Stimulated activated CD8-positive, alpha-beta memory T cell treated with anti-CD3 and anti-CD28 coated beads, Interleukin-2, amount 100 ng/mL, for 1 hour (primary cell): ENCODE measurements at places on chromosomes 3 and 15.

DNA sequence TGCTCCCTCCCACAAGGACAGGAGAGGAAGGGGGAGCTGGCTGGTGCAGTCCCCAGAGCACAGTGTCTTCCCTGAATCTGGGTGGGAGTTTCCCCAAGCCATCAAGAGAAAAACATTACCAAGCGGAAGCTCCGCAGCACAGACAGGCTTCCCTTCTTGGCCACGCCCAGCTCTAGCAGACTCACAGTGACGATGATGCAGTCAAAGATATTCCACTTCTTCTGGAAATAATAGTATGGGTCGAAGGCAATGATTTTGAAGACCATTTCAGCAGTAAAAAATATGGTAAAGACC is 76.7 kb downstream of the SCN10A start:
- no peak for DNase-seq

DNA sequence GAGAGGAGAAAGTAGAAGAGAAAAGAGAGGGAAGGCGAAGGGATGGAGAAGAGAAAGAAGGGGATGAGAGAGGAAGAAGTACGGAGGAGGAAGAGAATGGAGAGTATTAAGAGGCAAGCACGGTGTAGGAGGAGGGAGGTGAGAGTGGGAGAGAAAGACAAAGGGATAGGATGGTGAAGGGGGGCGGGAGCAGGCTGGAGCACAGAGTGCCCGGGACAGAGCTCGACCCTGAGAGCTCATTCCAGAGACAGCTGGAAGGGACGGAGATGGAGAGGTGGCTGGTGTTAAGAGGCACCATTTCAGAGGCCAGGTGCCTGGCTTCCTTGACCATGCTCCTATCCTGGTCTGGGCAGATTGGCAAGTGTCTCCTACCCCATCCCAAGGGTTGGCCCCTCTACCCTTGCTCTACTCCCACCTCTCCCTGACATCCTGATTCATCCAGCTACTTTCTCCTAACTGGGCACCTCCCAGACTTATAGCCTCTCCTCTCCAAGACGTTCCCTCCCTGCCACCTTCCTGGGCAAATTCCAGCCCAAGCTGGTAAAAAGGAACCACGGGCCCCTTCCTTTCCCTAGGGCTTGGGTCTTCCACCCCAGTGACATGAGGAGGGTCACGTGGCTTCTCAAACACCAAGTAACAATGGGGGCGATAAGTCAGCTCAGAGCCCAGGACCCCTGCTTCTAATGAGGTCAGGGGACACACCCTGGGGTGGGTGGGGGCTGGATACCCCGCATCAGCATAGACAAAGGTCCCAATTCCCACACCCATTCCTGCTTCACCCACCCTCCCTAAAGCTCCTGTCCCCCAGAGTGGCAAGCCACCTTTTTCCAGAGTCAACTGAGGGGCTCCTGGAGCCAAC is 1.1 kb downstream of the CLCN2 start:
- DNase-seq = no peak

DNA sequence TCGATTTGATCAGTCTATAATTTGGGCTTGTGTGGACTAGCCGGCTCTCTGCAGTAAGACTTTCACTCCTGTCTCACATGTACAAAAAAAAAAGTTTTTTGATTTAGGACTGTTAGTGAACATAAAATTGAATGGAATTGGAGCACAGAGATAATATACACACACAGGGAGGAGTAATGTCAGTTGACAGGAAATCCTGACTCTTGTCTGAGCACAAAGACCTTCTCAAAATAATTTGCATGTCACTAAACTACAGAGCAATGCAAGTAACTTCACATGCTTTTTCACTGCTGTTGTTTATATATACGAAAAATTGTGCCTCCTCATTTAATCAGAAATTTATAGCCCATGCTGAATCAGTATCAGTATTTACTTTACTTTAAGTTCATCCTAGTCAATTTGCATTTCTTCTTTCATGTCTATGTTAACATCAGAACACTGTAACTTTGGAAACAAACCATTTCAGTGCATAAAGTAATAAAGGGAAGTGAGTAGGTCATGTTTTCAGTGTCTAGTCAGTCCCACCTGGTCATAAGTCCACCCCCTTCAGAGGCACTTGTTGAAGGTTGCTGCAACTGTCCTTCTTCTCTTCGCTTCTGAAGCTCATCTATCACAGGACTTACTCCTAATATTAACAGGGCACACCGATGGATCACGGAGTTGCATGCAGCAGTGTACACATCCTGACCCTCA is 115.8 kb downstream of the FBXL22 start:
- DNase-seq = no peak

GRCh38 chr3:50459785-50460184 is 43.6 kb downstream of the CACNA2D2 start:
- DNase-seq = no peak

DNA sequence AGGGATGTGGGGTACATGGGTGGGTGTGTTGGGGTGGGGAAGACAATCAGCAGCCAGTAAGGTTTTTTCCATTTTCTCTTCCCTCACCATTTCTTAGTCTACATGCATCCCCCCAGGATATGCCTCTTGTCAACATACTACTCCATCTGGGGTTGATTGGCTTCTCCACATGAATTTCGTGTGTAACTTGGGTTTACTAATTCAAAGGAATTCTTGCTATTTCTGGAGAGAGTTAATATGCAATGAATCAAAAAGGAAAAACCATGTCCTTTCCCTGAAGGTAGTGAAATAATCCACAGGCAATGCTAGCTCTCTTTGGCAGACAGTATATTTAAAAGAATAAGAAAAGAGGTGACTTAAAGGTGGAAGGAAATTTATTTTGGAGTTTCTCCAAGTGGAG is 198.4 kb downstream of the EBLN2 start:
- DNase-seq = no peak

GRCh38 chr3:133441867-133442270 is 42.0 kb downstream of the BFSP2 start:
- DNase-seq = no peak

GRCh38 chr3:183619624-183620251 is 15.7 kb upstream of the KLHL24 start:
- DNase-seq = no peak

DNA sequence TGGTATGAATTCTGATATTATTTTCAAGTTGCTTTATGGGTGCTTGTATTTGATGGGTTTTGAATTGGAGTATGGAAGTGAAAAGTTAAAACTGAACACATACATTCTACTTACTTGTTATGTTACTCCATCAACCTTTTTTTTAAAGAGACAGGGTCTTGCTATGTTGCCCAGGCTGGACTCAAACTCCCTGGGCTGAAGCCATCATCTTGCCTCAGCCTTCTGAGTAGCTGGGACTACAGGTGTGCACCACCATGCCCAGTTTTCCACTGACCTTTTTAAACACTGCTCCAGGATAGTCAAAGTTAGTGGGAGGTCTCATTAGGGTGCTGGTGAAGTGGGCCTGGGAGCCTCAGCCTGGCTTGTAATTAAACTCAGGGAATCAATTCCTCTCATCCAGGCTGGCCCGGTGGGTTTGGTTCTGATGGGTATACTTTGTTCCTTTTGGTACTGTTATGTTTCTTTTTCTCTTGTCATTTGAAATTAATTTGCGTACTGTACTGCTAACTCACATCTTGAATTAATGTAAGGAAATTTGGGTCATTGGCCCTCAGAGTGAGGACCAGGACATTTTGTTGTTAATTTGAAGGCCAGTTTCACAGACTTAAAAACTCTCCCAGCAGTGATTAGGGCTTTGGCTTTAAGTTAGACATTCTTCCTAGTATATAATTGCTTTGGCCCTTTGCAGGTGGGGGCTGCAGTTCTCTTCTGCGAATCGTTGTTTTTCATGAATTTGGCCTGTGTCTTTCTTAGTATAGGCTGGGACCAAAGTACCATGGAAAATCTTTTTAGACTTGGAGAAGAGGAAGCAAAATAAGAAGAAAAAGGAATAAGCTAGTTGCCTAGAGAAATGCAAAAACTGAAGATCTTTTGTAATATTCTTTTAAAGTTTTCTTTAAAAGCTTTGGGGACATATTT is 66.9 kb downstream of the FNDC3B start:
- DNase-seq = no peak

GRCh38 chr15:85690561-85691231 is 104.0 kb downstream of the KLHL25 start:
- DNase-seq = no peak

DNA sequence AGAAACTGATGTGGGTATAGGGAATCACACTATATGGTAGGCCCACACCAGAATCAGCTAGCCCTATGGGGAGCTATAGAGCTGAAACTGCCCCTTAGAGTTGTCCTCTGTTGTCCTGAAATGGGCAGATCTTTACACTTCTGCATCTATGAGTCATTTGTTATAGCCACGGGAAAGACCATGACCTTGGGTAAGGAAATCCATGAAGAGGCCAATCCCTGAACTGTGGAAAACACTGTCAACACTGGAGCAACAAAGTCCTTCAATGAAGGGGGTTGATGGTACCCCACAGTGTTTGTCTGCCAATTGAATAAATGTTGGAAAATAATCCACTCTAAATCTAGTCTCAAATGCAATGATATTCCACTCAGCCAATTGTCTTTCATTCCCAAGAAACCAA is 5.2 kb upstream of the CD200R1 start:
- no peak for DNase-seq

- DNase-seq = no peak
Measured at GRCh38 chr3:149339931-149340309, 6.5 kb upstream of the TM4SF18 start.

DNA sequence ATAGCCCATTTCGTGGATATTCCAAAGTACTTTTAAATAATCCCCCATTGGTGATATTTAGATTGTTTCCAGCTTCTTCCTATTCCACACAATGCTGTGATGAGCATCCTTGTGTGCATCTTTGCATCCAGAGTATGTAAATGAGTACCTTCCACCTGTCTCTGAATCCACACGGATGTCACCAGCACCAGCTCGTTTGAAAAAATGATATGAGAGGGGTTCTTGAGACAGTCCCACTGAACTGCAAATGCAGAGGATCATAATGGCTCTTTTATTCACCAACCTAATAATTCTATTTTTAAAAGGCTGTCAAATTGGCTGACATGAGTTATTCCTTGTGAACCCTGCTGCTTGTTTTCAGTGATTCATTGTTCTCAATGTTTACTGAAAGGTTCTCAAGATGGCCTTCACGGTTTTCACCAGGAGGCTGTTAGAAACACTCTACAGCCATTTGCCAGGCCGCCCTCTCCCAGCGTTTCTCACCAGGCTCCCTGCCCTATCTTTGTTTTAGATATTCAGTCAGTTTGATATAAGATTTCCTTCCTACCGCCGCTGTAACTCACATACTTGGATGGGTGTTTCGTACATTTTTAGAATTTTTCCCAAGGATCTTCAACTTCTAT is 96.7 kb upstream of the PTPRG start:
- no peak for DNase-seq

DNA sequence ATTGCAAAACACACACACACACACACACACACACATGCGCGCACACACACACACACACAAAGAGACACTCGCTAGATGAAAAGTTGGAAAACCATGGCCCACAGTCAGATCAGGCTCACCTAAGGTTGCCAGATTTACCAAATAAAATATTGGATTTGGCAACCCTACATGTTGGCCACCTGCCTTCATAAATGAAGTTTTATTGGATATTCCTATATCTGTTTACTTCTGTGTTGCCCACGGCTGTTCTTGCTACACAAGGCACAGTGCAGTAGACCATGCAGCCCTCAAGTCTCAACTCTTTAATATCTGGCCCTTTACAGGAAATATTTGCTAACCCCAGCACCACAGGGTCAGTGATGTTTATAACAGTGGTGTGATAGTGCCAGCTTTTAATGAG is 445.0 kb upstream of the PROK2 start:
- no peak for DNase-seq

DNA sequence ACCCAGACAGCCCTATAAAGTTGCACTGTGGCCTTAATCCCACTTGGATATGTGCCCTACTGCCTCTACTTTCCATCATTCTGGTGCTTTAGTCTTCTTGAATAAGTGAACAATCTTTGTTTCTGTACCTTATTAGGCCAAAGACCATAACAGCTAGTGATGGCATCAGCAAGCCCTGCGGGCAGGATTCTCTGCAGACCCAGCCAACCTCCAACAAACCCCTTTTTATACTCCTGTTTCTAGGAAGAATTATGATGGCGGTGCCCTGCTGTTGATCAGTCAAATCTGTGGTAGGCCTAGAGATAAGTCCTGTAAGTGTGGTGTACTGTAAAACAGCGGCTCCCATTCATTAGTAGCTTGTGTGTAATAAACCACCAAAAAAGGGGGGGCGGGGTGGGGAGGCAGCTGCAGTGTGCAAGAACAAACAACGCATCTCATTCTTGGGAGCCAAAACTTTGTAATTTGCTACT is 40.5 kb downstream of the SOX2 start:
- no peak for DNase-seq

- DNase-seq = no peak
Measured at GRCh38 chr3:47909607-47910006, 106.6 kb downstream of the MAP4 start.

DNA sequence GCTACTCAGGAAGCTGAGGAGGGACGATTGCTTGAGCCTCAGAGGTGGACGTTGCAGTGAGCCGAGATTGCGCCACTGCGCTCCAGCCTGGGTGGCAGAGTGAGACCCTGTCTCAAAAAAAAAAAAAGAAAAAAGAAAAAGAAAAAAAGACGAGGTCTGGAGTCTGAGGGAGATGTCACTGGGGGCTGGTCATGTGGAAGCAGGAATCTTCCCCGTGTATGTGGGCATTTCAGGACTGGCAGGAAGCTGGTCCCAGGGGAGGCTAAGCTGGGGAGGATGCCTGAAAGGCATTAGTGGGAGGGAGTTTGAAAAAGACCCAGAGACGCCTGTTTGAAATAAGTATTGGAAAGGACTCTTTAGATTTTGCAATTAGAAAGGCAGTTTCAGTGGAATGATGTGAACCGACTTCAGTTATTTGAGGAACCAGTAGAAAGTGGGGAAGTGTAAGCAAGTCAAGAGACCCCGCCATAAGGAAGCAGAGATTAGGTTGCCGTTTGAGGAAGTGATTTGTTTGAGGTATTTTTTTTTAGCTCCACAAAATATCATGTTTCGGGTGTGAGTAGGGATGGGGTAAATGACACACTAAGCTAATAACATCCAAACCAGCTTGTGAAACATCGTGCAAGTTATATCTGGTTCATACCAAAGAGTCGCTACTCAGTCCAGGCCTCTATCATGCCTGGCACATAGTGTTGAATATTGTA is 55.5 kb downstream of the ST6GAL1 start:
- DNase-seq = no peak

DNA sequence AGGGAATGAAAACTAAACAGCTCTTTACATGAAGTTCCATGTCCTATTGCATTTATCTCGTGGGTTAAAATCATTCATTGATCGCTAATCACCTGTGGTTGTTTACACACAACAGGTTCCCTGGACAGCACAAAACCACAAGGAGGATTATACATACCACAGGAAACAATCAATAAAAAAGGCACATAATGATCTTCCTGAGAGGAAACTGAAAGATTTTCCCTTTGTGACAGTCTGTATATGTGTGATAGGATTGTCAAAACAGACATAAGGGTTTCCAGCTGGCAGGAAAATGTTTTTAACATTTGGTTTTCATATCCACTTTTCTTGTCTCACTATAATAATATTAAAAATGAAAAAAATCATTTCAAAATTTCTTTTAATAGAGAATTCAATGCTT is 541.8 kb downstream of the NLGN1 start:
- no peak for DNase-seq
